Stimulated activated CD8-positive, alpha-beta memory T cell treated with anti-CD3 and anti-CD28 coated beads, Interleukin-4, amount 100 ng/mL, for 1 hour (primary cell): ENCODE measurements at places on chromosomes 3 and 15.

- no peak for DNase-seq
Measured at GRCh38 chr3:171199473-171199829, 172.9 kb upstream of the SLC2A2 start.

DNA sequence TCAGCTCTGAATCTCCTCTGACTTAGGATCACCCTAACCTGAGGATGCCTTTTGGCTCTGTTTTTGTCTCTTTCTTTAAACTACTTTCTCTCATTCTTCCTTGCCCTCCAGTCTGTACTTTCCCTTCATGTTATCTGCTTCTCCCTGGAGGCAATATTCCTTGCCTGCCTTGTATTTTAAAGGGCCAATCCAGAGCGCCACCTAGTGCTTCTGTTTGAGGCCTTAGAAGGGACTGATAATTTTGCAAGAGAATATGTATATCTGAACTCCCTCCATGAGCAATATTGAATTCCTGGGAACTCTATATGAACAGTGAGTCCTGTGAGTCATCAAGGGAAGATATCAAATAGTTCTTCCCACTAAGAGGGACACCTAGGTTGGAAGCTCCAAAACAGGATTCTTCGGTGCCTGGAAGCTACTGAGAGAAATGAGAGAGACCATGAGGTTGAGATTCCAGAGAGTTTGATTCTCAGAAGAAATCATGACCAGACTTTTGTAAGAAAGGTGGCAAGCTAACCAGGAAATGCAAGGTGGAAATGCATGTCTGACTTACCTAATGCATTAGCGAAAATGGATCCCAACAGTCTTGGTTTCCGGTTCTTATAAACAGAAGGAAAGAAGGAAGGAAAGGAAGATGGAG lies 203.8 kb upstream of the CD96 start:
- DNase-seq: no peak

GRCh38 chr3:131485119-131485518 lies 17.7 kb downstream of the MRPL3 start:
- no peak for DNase-seq

DNA sequence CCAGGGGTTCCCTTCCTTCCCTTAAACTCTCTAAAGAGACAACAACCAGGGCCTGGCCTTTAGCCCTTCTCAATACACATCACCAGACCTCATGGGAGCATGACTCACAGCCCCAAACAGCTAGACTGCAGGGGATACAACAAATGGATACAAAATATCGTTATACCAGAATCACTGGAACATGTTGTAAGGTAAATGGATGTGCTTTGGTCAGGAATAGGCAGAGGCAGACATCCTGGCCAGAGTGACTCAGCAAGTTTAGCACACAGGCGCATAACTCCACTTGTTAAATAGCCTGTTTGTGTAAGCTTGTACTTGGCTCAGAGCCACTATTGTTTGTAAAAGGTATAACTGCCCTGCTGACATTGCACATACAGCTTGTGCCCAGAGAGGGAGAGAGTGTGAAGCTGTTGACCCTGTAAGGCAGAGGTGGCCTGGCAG lies 18.3 kb downstream of the TMED3 start:
- DNase-seq: no peak

- DNase-seq: no peak
Measured at GRCh38 chr3:138691351-138691750, 82.8 kb downstream of the FAIM start.

DNA sequence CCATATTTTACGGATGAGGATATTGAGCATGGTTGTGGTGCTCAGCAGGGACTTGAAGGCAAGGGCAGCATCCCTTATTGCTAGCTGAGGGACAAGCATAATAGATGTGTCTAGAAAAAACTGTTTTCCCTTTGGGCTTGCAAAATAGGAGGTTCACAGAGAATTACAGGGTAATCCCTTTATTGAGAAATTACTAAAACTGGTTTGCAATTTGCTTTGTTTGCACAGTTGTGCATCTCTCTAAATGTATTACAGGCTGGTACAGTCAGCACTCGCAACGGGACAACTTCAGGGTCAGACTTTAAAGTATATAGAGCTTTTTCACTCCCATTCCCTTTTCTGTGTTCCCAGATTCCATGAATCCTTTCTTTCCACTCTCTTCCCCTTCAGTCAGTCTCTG lies 51.3 kb downstream of the SUCNR1 start:
- no peak for DNase-seq
